ENCODE measurements at places on chromosomes 5 and 9.
A peak's percentile ranks its signal among the peaks of the same experiment; 100 is the strongest.

DNA sequence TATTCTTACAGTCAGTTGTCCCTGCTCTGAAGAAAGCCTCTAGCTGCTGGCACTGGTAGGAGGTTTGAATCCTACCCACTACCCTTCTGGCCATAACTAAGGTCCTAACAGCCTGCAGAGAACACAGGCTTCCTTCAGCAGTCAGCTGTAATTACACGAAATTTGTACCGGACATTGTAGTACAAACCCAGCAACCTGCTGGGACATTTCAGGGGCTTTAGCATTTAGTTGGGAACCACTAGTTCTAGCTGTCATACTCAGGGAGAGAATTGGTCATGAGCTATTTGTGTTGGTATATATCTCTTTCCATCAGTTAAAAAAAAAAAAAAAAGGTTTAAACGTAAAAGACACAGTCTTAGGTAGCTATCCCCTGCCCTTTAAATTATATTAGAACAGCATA lies 1070.2 kb upstream of the DMAC1 start:
- no peak for DNase-seq

GRCh38 chr5:127038550-127038949 lies 8.2 kb upstream of the MARCHF3 start:
- DNase-seq: no peak

GRCh38 chr9:98795970-98796363 lies 388 bp downstream of the ANKS6 start:
- DNase-seq: no peak

GRCh38 chr5:40160435-40160834 lies 519.3 kb upstream of the PTGER4 start:
- no peak for DNase-seq

DNA sequence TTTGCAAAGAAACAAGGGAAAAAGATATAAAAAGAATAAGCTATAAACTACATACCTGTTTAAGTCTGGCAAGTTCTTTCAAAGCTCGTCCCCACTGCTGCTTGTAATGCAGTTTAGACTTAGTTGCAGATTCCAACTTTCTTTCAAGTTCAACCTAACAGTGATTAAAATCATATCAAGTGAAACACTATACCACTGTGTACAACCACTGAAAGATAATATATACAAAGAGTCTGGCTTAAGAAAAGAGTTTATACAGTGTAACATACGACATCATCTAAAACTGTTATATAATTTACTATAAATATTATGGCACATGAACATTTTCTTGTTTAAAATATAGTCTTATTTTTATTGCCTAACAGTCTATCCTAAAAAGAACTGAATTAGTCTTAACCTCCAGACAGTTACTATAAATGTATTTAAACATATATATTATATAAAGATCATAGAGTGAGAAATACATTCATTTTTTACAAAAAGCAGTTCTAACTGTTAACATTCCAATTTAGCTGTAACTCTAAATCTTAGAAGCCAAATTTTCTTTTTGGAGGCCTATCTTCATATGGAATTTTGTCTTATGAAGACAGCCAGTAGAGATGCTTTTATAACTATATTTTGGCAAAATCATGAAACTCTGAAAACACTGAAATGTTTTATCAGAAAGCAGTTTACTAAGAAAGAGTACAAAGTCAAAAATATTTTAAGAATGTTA lies 58.6 kb downstream of the CEP120 start:
- DNase-seq: no peak

DNA sequence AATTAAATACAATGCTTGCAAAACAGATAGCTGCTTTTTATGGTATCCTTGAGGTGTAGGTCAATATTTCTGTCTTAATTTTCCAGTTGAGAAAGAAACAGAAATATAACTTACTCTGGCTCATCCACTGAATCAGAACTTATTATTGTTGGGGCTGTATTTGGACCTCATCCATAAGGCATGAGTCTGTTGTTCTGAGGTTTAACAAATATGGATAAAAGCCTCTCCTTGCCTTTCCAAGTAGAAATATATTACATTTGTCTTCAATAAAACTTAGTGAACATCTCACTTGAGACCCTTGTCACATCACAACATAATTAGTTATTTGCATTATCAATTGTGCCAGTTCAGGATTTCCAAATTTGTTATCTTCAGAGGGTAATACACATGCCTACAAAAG lies 525.8 kb downstream of the AGTPBP1 start:
- no peak for DNase-seq

- no peak for DNase-seq
Observed at GRCh38 chr5:51394609-51395008, 11.4 kb downstream of the ISL1 start.

- no peak for DNase-seq
Observed at GRCh38 chr9:37732086-37732741, 21.4 kb upstream of the TRMT10B start.

DNA sequence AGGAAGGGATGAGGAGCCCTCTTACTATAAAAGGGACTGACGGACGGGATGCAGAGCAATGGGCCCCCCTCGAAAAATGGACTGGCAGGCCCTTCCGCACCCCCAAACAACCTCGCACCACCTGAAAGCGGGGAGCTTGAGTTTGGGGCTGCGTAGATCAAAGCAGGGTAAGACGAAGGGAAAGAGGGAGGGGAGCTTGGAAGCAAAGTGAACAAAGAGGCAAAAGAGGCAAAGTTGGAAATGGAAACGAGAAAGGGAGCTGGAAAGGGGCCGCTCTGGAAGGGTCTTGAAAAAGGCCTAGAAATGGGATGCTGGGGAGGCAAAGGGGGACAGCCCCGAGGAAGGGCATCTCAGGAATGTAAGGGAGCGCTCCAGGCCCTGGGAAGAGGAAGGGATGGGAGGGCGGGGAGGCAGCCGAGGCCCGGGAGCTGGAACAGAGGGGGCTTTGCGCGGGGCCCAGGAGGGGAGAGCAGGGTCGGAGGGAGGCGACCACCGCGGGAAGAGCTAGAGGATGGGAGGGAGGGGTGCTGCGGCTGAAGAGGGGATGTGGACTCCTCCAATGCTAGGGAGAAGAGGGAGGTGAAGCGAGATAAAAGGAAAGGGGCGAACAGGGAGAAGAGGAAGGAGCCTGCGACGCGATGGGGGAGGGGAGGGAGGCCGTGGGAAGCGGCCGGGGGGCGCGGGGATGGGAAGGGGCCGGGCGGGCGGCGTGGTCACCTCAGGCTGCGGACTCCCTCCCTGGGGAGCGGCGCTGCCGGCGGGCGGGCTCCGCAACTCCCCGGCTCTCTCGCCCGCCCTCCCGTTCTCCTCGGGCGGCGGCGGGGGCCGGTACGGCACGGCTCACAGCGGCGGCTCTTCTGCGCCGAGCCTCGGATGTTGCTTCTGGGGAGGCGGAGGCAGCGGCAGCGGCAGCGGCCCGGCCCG lies 577 bp downstream of the RNF145 start:
- DNase-seq: peak; percentile 16

DNA sequence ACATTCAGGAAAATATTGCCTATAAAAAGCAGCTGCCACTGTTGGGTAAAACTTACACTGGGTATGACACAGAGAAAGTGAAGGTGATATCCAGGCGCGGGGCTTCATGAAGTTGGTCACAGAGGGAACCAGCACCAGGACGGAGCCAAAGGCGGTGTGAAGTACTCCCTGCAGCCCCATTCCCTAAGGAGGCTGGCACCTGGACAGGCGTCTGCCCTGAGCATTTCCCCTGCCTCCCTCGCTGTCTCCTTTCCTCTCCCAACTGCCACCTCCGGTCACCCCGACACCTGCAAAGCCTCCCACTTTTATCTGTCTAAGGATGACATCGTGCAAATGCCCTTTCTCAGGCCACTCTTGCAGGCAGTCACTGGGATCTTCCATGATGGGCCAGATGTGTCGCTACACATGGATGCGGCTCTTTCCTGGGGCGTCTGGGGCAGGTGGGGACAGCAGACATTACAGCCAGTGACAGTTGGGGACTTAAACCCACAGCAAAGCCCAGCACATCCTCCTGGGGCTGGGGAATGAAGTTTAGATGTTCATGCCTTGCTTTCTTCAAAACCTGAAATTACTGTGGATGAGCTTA lies 367.7 kb upstream of the IRX4 start:
- no peak for DNase-seq

GRCh38 chr9:111821006-111821528 lies 26.3 kb upstream of the SHOC1 start:
- DNase-seq: no peak

GRCh38 chr9:18810581-18810980 lies 222.4 kb downstream of the SAXO1 start:
- DNase-seq: no peak

GRCh38 chr5:110377361-110377760 lies 349.1 kb downstream of the TMEM232 start:
- no peak for DNase-seq

DNA sequence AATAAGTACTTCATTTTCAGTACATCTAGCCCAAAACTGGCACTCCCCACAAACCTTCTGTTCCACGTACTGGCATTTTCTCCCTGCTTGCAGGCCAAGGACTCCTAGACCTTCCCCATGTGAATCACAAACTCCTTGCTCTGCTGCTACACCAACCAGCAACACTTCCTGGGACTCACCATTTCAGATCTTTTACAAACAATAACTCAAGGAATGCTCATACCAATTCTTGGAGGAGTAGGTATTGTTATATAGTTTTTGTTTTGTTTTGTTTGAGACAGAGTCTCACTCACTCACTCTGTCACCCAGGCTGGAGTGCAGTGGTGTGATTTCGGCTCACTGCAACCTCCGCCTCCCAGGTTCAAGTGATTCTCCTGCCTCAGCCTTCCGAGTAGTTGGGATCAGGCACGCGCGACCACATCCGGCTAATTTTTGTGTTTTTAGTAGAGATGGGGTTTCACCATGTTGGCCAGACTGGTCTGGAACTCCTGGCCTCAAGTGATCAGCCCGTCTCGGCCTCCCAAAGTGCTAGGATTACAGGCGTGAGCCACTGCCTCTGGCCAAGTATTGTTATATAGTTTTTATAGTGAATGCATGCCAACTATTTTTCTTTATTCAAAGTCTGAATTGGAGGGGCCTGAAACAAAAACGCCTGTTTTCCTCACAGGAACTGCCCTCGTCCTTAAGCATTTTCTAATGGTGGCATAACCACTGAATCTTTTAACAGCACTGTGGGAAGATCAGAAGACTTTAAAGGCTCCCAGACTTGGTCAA lies 210.8 kb downstream of the TSSK1B start:
- no peak for DNase-seq

DNA sequence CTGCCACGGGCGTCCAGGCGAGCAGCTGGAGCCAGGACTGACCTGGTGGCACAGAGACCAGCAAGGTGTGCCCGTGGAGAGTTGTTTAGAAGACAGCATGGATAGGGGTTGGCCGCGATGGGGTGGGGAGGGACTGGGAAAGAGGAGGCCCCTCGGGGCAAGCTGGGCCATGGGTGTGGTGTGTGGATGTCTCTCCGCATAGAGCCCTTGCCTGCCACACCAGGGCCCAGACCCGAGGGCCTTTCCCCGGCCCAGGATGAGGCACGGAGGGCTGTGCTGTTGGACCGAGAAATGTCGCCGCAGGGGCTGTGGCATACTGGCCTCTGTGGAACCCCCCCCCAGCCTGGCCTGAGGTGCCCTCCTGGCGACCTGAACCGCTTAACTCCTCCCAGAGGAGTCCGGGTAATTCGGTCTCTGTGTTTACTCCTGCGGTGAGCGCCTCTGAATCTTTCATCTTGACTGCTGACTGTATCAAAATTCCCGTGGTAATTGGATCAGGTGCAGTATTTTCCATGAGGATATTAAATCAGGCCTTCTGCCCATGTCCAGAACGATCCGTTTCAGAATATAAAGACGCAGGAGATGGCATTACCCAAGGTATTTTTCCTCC lies 22.5 kb upstream of the LAMC3 start:
- no peak for DNase-seq

DNA sequence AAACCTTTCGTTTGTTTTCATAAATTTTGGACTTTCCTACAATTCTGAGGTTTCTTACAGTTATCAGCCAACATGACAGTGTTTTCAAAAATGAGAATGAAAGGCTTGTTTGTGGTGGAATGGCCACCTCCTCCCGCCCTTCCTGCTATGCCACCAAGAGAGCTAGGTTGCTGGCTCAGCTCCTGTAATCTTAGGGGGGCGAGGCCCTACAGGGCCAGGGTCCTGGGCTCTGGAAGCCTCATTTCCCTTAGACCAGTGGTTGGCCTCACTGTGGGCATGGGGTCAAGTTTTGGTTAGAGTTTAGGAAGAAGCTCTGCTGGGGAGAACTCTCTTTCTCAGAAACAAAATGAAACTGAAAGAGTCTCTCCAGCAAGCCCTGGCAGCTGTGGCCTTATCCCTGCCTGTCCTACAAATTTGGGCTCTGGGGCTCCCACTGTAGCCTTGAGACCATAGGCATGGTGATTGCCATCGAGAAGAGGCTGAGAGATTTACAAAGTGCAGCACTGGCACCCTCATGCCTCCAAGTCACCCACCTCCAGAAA lies 66.2 kb downstream of the IRX1 start:
- DNase-seq: no peak

- DNase-seq: peak; percentile 73
Observed at GRCh38 chr9:6944093-6944551, 186.3 kb downstream of the KDM4C start.

GRCh38 chr5:111830333-111830732 lies 73.3 kb upstream of the NREP start:
- DNase-seq: no peak

GRCh38 chr5:5132234-5132633 lies 7.9 kb upstream of the ADAMTS16 start:
- no peak for DNase-seq

- no peak for DNase-seq
Observed at GRCh38 chr9:21324047-21324446, 11.2 kb downstream of the KLHL9 start.

DNA sequence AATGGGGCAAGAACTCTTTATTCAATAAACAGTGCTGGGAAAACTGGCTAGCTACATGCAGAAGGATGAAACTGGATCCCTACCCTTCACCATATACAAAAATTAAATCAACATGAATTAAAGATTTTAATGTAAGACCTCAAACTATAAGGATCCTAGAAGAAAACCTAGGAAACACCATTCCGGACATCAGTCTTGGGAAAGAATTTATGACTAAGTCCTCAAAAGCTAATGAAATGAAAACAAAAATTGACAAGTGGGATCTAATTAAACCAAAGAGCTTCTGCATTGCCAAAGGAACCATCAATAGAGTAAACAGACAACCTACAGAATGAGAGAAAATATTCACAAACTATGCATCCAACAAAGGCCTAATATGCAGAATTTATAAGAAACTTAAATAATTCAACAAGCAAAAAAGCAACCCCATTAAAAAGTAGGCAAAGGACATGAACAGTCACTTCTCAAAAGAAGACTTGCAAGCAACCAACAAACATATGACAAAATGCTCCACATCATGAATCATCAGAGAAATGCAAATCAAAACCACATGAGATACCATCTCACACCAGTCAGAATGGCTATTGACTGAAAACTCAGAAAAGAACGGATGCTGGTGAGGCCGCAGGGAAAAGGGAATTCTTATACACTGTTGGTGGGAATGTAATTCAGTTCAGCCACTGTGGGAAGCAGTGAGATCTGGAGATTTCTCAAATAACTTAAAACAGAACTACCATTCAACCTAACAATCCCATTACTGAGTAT lies 104.3 kb upstream of the MAP3K1 start:
- DNase-seq: no peak
